Non-pigmented ciliary epithelial cell (primary cell): ENCODE measurements at places on chromosomes 16 and 17.

DNA sequence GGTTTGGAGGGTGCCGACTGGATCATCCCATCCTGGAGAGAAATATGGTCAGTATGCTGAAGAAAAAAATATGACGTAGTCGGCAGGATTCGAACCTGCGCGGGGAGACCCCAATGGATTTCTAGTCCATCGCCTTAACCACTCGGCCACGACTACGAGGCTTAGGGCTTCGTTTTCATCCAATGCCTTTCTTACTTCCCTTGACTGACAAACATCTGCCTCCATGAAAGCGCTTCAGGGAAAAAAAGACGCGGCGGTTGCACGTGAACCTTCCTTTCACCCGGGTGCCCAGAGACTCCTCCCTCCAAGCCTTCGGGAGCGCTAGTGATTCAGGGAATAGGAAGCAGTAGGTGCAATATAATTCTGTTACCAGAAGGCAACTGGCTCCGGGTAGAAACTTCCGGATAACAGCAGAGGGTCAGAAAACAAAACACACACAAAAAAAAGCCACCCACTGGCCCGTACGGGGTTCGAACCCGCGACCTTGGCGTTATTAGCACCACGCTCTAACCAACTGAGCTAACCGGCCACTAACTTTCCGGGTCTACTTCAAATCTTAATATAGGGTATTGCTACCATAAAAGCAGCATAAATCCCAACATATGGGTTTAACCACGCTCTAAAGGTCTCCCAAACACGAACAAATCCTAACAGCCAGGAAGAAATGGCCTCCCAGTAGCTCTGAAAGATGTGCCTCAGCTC lies 16.3 kb upstream of the AURKB start:
- DNase-seq: no peak

- no peak for DNase-seq
Measured at GRCh38 chr16:69188236-69188549, 1.2 kb downstream of the SNTB2 start.

DNA sequence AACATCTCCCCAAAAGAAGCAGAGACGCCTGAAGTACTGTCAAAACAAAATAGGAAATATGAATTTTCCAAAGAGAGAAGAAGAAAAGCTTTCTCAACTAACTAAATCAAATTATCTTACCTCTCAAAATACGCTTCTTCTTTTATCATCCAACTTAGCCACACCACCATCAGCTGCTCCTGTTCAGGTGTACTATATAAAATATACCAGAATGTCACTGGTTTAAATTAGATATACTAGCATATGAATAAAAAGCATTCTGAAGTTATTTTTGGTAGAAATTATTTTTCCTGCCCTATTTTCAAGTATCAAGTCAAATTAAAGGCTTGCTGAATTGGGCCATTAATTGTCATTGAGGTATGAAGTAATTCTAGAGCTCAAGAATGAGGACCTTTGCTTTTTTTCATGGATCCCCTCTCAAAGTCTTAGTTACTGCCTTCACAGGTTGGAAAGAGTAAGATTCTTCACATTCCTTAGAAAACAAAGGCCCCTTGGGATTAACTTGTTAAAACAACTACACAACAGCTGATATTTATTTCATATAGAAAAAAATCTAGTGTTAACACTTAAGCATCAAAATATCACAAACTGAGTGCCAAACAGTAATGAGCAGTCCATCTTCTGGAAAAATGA lies 30.1 kb downstream of the INTS2 start:
- DNase-seq: no peak

GRCh38 chr17:80063830-80064585 lies 27.6 kb downstream of the CCDC40 start:
- no peak for DNase-seq

- DNase-seq: no peak
Measured at GRCh38 chr16:81718637-81719036, 60.5 kb upstream of the PLCG2 start.

DNA sequence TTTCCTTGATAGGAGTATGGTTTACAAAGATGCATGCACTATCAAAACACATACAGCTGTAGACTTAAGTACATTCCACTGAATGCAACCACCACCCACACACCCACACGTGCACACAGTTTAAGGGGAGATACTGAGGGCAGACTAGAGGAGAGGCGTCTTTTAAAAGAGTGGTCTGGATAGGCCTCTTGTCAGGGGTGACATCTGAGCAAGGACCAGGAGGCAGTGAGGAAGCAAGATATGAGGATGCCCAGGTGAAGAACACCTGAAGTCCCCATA lies 12.6 kb downstream of the MPHOSPH6 start:
- no peak for DNase-seq

DNA sequence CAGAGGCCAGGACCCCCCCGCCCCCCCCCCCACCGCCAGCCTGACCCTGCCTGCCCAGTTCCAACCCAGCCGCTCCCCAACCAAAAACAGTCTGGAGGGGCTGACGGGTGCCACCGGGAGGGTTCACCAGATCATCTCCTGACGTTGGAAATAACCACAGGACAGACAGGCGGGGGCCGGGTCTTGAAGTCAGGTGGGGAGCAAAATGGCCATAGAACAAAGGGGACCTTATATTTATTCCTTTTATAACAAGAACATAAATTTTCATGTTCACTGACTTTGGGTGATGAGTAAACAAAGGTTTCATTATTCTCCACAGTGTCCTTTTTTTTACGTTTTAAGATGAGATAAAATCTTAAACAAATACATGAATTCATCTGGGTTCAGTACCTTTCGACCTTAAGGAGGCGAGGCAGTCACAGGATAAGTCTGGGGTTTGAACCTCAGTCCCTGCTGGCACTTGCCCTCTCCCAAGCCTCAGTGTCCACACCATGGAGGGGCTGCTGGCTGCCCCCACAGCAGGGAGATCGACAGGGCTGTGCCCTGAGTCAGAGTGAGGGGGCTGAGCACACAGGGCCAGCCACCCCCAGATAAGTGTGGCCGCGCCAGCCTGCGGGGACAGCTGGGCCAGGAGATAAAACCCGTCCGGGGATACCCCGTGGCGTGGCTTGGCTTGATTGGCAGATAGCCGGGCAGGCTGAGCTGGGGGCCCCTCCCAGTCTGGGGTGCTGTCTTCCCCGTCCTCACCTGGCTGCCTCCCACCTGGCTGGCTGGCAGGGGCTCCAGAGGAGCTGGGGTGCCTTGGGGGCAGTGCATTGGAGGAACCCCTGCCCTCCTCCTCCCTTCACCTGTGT lies 15.0 kb downstream of the SLC7A5 start:
- DNase-seq: no peak

- no peak for DNase-seq
Measured at GRCh38 chr17:73595068-73595467, 49.2 kb downstream of the SDK2 start.

DNA sequence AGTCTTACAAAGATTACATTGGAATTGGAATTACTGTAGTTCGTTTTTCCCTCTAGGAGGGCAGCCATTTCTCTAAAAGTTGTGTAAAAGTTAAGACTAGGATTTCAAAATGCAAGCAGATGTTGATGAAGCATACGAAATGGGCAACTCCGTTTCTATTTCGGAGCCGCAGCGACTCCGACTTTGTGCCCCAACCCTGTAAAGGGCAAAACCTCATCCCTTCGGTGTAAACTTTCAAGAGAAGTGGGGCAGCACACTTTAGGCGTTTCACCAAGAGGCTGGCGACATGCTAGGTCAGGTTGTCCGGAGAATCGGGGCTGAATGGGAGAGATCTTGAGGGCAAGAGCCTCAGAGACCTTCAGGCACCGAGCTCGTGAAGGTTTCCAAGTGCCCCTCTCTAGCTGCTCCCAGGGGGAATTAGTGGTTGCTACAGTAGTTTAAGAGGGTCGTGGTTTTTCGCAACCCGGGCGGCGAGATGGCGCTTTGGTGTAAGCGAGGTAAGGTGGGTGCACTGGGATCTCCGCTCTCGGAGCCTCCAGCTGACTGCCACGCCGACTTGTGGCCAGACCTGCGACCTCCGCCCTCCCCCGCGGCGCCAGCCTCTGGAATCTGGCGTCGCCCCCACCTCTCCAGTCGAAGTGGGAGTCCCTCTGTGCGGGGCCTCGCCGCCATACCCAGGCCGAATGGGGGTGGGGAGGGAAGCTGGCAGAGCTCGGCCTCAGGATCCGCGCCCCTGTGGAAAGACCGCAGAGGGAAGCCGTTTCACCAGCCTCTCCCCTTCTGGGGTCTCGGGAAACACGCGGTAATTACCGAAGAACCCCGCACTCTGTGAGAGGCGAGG lies 1.0 kb upstream of the HEXIM2 start:
- no peak for DNase-seq

DNA sequence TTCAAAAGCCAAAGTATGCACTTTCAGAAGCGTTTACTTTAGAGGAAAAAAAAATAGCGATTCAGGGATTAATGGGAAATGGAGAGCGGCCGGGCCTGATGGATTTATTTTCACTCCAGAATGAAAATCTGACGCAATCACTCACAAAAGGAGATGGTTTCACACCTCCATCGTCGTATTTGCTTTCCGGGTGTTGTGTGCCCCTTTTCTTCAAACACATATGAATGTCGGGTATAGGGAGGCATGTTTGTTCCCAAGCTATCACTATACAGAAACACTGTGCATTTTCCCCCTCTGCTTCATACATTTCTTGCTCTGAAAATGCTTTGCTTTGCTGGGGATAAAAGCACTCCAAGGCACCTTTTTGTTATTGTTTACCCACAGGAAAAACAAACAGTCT lies 562.2 kb upstream of the ZFHX3 start:
- DNase-seq: no peak

- no peak for DNase-seq
Measured at GRCh38 chr17:9755083-9755482, 36.3 kb downstream of the DHRS7C start.

- no peak for DNase-seq
Measured at GRCh38 chr16:325375-326145, 27.0 kb downstream of the AXIN1 start.

- no peak for DNase-seq
Measured at GRCh38 chr17:31678431-31678830, 180.6 kb downstream of the COPRS start.

DNA sequence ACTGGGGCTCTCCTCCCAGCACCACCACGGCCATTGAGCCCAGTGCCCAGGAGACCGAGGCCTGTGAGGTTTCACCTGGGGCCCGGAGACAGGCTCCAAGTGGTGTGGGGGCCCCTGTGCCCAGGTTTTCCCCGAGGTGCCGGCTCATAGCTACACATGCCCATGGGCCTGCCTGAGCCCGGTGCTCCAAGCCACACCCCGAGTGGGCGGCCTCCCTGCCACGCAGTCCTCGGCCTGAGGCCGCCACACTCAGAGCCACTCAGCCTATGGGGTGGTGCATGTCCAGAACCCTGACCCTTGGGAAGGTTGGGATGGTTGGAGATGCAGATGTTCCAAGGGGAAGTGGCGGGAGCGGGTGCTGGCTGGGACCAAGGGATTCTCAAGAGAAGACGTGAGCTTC lies 24.1 kb downstream of the JPH3 start:
- no peak for DNase-seq

DNA sequence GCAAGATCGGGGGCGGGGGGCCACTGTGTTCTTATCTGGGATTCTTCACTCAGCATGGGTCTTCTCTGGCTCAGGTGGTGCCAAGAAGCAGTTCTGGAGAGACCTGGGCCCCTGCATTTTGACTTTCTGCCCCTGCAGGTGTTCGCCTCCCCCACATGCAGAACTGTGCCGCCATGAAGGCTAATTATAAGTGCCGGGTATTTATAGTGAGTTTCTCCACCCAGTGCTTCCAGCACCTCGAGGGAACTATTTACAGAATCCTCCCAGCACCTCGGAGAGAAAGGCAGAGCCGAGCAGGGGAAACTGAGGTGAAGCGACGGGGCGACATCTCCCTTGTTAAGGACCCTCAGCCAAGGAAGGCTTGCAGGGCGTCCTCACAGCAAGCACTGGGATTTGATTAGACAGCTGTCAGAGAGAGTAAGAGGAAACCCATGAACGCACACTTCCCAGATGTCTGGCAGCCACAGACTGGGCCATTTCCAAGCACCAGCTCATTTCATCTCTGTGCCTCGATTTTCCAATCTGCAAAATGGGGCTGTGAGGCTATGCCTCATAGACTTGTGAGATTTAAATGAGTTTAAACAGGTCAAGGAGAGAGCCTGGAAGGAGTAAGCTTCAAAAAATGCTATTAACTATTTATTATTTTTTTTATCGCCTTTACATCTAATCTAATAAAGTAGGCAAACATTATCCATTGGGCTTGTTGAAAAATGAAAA lies 36.4 kb upstream of the GRIN2A start:
- no peak for DNase-seq

DNA sequence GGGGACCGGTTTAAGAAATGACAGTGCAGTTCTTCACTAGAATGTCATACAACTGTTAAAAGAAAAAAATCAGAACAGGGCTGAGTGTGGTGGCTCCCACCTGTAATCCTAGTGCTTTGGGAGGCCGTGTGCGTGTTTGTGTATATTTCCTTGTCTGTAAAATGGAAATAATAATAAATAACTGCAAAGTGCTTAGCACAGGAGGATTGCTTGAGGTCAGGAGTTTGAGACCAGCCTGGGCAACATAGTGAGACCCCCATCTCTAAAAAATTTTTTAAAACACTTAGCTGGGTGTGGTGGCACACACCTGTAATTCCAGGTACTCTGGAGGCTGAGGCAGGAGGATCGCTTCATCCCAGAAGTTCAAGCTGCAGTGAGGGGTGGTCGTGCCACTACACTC lies 2.5 kb downstream of the ACSM3 start:
- no peak for DNase-seq

DNA sequence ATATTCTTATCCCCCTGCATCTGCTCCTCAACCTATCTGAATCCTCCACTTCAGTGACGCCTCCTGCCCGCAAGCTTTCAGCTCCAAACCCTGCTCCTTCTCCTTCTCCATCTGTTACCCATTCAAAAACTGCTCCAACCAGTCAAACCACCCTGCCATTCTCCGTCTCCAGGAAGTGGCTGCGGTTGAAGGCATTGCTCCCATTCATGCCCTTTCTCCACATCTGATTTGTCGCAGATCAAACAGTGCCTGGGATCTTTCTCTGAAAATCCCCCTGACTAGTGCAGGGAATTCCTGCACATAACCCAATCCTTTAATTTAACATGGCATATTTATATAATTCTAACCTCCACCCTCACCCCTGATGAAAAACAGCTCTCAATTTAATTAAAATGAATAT lies 56.3 kb downstream of the SLFN5 start:
- no peak for DNase-seq

- no peak for DNase-seq
Measured at GRCh38 chr17:17018612-17019429, 23.4 kb upstream of the MPRIP start.

GRCh38 chr16:11310997-11311561 lies 29.9 kb upstream of the PRM1 start:
- DNase-seq: no peak

GRCh38 chr17:39462631-39463375 lies 1.5 kb downstream of the CDK12 start:
- no peak for DNase-seq

- DNase-seq: no peak
Measured at GRCh38 chr17:63479495-63480184, 2.8 kb downstream of the ACE start.

GRCh38 chr16:4970010-4970409 lies 11.9 kb downstream of the SEC14L5 start:
- no peak for DNase-seq

GRCh38 chr17:61412143-61412859 lies 12.7 kb downstream of the TBX2 start:
- no peak for DNase-seq
